ENCODE measurements at places on chromosomes 4 and X.

GRCh38 chr4:70996018-70996360 lies 2.5 kb downstream of the DCK start:
- no peak for DNase-seq

GRCh38 chrX:67546496-67547423 lies 2.9 kb downstream of the AR start:
- no peak for DNase-seq

GRCh38 chr4:3256230-3257102 lies 7.5 kb downstream of the MSANTD1 start:
- DNase-seq = no peak

DNA sequence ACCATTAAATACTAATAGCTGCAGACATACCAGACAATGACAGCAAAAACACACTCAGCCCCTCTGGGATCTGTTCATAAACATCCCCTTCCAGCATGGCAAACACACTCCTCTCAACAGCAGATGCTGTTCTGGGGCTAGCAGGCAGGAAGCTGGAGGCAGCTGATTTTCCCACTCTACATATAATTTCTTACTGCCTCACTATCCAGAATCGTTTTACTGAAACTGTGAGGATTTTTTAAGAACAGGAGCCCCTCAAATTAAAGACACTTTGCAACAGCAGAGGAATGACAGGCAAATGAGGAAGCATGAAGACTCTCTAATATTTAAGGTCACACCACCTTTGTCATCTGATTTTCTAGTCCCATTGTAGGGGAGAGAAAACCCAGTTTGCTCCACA lies 2.2 kb downstream of the MAPK10 start:
- DNase-seq = no peak

- DNase-seq = no peak
Observed at GRCh38 chrX:45592101-45592500, 391.4 kb upstream of the DIPK2B start.

GRCh38 chrX:6685489-6685888 lies 150.6 kb upstream of the VCX3A start:
- DNase-seq = no peak

Measured in effector memory CD8-positive, alpha-beta T cell (primary cell).